Fibroblast of lung (primary cell): ENCODE measurements at places on chromosomes 3 and 15. TPM values are rescaled to one million over a fixed set of nuclear protein-coding genes. Genes with fewer than 3 reads are reported as not detected.

GRCh38 chr3:188916934-188917401 is 254.8 kb upstream of the TPRG1 start:
- DNase-seq, result no peak

GRCh38 chr15:90871139-90871715 is 2.8 kb downstream of the FURIN start:
- peak; percentile 26 for DNase-seq

Gene SEMA5B
- not detected in 2 replicates for polyA plus RNA-seq

GRCh38 chr15:51089041-51089440 is 5.7 kb downstream of the TNFAIP8L3 start:
- DNase-seq, result no peak

- DNase-seq, result no peak
Measured at GRCh38 chr15:72786676-72787345, 3.3 kb upstream of the ADPGK start.

DNA sequence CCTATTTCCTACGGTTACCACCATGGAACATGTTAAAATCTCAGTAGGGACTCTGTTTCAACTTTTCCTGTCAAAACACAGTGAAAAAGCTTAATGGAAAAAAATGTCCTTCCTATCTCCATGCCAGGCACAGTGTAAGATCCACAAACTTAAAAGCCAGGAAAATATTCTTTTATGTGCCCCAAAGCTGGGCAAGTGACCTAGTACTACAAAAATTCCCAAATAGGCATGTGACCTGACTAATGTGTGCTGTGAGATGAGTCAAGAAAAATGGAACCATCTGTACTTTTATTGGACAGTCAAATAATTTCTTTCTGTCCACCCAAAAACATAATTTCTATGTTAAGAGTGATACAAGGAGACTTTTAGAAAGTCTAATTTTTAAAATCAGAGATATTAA is 406.0 kb downstream of the ZBTB20 start:
- DNase-seq, result peak; percentile 8

DNA sequence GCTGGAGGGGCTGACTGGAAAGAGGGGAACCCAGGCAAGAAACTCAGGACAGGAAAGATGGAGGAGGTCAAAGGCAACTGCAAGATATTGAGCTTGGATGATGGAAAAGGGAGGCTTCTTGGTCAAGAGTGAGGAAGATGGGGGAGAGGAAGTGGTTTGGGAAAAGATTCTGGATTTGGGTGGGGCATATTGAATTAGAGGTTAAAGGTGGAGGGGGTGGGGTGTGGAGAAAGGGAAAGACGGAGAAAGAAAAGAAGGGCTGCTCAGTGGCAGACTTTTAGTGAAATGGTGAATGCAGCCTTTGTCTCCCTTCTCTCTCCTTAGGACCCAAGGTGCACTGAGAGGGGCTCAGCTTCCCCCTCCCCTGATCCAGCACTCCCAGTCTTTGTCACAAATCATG is 655 bp upstream of the FAM3D start:
- no peak for DNase-seq

GRCh38 chr3:58151637-58152036 is 59.1 kb downstream of the DNASE1L3 start:
- DNase-seq, result no peak

DNA sequence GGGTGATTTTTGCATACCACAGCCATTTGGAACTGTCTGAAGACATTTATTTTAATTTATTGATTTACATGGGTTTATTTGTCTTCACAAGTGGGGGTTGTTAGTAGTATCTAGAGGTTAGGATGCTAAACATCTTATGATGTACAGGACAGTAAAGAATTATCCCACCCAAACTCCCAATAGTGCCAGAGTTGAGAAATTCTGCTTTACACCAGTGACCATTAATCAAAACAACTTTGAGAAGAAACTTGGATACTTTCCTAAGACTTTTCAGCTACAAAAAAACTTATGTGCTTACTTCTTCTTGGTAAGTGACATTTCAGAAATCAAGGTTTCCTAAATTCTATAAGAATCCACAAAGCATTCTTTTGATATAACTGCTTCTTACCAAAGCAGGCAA is 156.7 kb downstream of the SUCLG2 start:
- no peak for DNase-seq

GRCh38 chr15:34331809-34332208 is 5.8 kb downstream of the SLC12A6 start:
- DNase-seq, result peak; percentile 73

DNA sequence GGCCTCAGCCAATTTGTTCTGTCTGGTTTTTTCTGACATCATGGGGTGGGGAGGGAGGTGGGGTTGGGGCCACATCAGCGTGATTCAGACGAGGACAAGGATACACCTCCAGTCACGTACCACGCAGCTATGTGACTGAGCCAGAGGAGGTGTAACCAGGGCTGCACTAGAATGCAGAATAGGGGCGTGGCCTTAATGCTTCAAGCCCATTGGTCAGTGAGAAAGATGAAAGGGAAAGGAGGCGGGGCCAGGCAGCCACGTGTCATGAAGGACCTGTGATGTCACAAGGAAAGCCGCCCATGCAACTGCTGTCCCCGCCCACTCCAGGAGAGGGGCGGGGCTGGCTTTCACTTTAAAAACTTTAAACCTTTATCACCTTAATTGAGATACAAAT is at the start of gene GOLGA6L2:
Gene GOLGA6L2, minus strand, starts transcription at position 137 of the 394 bp plus-strand sequence. Its CDS starts 62 bp downstream, at position 75.
- DNase-seq, result no peak

Gene P3H2
- polyA plus RNA-seq, result 21.6 and 24.2 TPM in 2 replicates

- DNase-seq, result peak; percentile 46
Measured at GRCh38 chr3:17412950-17413530, 329.4 kb downstream of the TBC1D5 start.

- DNase-seq, result no peak
Measured at GRCh38 chr15:84807228-84807627, 9.9 kb upstream of the ALPK3 start.

Gene GOLGA8Q
- 0.06 and 0.22 TPM in 2 replicates for polyA plus RNA-seq

GRCh38 chr3:23979569-23979968 is 34.5 kb downstream of the NR1D2 start:
- peak; percentile 16 for DNase-seq

GRCh38 chr3:107831590-107831989 is 259.2 kb downstream of the CD47 start:
- DNase-seq, result no peak

DNA sequence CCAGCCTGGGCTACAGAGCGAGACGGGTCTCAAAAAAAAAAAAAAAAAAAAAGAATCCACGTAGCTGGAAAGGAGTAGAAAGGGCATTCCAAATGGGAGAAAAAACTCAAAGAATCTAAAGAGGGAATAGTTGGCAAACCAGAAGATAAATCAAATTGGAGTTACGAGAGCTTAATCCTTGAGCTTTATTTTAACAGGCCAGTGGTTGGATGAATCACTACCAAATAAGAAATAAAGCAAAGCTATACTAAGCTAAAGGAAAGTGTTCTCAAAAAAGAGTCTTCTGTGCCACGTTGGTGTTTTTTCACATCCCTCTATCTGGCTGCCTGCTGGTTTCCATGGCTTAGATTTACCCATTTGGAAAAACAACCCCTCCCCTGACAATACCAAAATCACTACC is 14.0 kb downstream of the VGLL4 start:
- DNase-seq, result peak; percentile 49

Gene ABI3BP
- 17.5 and 62.9 TPM in 2 replicates for polyA plus RNA-seq

GRCh38 chr3:195761567-195762248 is 40.9 kb downstream of the MUC20 start:
- DNase-seq, result no peak

DNA sequence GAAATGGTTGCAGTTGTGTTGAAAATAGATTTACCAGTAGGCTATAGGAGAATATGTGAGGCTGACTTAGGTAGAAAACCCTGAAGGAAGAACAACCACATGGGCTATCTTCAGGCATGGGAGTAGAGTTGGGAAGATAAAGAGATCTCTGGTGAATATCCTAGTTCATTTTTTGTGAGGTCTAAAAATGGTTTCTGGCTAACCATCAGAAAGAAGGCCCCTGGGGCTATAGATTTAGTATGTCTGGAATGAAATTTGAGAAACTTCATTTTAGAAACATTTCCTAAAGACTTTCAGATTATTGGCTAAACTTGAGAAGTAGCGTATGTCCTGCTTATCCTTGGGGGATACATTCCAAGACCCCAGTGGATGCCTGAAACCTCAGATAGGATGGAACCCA is 148.2 kb downstream of the NAALADL2 start:
- no peak for DNase-seq

Gene ITPR1
- polyA plus RNA-seq, result 6.7 and 19.2 TPM in 2 replicates

DNA sequence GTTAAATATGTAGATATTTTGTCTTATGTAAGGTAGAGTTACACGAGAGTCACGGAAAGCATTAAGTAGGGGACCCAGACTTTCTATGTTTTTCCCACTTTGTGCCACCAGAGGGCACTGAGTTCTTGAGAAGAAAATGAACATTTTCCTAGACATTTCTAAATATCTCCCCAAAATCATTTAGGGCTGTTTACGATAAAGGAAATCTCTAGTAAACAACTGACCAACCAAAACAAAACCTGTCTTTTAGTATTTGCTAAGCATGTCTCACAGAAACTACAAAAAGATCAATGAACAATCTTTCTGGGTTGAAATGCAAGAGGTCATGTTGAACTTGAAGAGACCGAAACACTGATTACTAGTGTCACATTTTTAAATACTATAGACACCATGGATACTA is 16.1 kb downstream of the POU1F1 start:
- peak; percentile 46 for DNase-seq

Gene PLOD2
- 38.1 and 91.8 TPM in 2 replicates for polyA plus RNA-seq

- no peak for DNase-seq
Measured at GRCh38 chr15:70051948-70052633, 45.6 kb downstream of the TLE3 start.

- DNase-seq, result no peak
Measured at GRCh38 chr3:37494216-37494615, 319.8 kb upstream of the LRRFIP2 start.

DNA sequence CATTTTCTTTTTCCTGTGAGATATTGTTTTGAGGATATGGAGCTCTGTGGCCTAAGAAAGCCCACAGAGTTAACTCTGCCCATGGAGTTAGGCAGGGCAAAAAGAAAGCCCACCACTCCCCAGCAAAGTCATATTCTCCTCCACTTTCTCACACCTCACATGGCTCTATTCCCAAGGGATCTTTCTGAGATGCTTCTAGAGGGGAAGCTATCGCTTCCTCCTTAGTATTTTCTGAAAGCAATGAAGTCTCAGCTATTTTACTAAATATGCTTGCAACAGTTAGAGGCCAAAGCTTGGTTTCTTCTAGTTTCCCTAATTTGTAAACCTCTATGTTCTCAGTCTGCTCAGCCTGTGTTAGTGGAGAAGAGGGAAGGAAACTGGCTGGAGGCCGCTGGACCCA is 80.3 kb upstream of the EOMES start:
- no peak for DNase-seq

DNA sequence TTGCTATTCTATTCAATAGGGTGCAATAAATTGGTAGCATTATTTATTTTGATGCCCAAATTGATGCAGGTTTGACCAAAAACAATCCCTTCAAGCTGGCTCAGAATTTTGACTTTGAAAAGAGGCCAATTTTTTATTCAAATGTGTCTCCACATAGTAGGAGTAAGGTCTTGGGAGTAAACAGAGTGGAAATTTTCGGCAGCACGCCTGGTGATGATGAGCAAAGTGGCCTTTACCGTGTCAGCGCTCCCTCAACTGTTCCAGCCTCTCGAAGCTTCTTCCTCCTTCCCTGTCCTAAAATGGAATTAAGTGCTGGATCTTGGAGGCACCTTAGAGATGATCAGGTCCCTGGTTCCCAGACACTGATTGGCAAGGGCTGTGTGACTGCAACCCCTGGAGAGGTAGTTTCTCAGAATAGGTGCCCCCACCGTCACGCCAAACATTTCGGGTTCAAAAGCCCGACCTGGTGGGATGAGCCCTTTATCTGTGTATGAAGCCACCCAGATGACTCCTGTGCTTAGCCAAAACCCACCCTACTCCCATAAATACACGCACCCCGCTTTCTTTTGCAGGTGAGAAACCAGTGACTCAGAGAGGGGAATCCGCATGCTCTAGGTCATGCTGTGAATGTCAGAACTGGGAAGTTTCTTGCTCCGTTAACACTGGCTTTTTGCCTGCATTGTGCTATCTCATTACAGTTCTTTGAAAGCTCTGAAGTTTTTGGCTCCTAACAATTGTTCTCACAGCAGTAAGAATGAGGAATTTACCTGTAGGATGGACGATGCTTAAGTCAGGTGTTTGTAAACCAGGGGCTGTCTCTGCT is 89.1 kb downstream of the CRYGS start:
- DNase-seq, result no peak

- no peak for DNase-seq
Measured at GRCh38 chr3:48470286-48470685, 23.7 kb downstream of the ATRIP start.

GRCh38 chr3:45558431-45558830 is 36.1 kb upstream of the LIMD1 start:
- DNase-seq, result no peak

Gene PAK6
- 0.03 and 0.05 TPM in 2 replicates for polyA plus RNA-seq
